Left cardiac atrium (tissue), 4 donors: ENCODE measurements at places on chromosomes 7 and 10.
A peak's percentile ranks its signal among the peaks of the same experiment; 100 is the strongest.

DNA sequence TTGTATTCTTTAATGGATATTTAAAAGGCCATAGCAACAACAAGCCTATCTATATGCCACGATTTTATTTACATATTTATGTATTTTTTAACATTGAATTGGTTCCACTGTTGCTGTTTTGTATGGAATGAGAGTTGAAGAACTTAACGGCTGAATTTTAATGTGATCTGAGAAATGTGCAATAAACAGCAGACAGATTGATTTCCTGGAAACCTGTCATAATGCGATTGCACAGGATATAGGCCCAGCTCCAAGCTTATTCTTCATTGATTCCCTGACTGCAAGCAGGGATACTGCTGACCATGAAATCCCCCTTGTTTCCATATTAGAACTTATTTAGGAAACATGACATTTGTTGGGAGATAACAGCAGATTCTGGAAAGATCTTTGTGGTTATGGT, 195.6 kb downstream of the KCND2 start:
- no peak for DNase-seq

- no peak for DNase-seq
Observed at GRCh38 chr10:59563531-59563930, 146.1 kb downstream of the SLC16A9 start.

GRCh38 chr10:102713539-102713813, 721 bp downstream of the ARL3 start:
- DNase-seq, result no peak

GRCh38 chr7:55532150-55532917, 40.0 kb downstream of the VOPP1 start:
- DNase-seq, result no peak

DNA sequence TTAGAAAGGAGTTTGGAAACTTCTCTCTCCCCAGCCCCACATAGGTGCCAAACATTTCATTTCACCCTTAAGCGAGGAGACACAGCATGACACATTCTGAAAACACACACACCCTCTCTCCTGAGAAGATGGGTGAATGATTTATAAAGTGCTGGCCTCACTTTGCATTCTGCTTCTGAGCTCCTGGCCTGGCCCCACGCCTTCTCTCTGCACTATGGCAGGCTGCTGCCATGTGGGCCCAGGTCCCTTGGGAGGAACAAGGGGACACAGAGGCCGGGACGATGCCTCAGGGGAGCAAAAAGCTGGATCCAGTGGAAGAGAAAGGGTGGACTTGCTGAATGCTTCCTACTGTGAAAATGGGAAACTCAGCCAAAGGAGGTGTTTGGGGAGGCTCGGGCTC, 56.0 kb downstream of the CPXM2 start:
- DNase-seq, result no peak

DNA sequence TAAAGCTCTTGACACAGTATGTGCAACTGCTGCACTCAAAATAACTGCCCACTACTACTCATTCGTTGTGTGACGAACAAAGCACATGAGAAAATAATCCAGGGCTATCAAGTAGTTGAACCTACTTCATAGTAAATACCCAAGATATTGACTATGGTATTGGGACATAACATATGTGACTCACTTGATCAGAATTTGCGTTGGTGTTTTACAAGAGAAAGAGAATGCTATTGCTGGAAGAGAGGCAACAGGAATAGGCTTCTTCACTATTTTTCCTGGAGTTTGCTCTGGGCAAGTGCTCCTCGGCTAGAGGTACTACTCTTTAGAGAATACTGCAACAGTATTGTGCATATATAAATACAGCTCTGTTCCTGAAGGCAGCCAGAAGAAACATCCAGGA, 2.5 kb downstream of the DGKB start:
- no peak for DNase-seq

GRCh38 chr7:7117935-7118586, 64.3 kb upstream of the C1GALT1 start:
- DNase-seq, result no peak

- DNase-seq, result peak; percentile 90
Observed at GRCh38 chr7:2607122-2607922, 24.5 kb upstream of the TTYH3 start.

DNA sequence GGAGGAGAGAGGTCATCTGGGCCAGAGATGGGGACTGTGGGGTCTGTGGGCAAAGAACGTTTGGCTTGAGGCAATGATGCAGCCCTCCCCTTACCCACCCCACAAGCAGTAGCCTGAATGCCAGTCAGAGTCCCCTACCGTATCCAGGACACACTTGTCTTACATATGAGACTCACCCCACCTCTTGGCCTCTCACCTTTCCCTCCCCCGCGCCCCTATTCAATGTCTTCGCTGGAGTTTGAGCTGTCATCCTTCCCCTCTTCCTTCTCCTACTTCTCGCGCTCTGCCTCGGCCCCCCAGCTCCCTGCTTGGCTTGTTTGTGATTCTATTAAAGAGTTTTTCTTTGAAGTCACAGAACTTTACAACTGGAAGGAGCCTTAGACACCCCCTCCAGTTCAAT, 8.9 kb downstream of the PRRT4 start:
- DNase-seq, result no peak

DNA sequence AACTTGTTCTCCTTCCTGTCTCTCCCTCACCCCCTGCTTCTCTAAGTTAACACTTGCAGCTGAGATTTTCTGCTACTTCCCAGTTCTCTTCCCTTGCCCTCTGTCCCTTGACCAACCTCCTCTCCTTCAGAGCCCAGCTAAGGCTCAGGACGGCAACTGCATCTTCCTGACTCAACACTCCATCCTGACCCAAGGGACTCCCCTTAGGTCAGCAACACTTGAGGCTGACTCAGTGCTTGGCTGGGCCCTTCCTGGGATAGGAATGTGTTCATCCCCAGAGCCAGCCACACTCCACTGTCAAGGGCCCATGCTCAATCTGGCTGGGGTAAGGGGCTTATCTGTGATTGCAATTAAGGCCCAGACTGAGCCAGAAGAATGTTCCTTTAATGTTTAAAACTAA, 3.4 kb downstream of the CALHM2 start:
- peak; percentile 83 for DNase-seq

DNA sequence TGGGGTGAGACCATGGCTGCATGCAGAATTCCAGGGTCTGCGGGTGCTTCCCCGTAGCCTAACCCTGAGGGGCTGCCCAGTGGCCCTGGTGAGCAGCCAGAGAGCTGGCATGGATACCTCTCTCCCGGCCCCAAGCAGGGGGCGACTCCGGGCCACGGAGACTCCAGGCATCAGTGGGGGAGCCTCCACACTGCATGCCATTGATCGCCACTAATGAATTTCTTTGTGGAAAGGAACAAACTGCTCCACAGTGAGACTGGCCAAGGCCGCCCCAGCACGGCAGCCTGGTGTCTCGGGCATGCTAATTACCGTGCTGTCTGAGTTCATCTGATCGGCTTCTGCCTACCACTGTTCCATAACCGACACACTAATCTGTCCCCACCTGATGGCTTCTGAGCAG, 184.4 kb downstream of the GRID1 start:
- no peak for DNase-seq

DNA sequence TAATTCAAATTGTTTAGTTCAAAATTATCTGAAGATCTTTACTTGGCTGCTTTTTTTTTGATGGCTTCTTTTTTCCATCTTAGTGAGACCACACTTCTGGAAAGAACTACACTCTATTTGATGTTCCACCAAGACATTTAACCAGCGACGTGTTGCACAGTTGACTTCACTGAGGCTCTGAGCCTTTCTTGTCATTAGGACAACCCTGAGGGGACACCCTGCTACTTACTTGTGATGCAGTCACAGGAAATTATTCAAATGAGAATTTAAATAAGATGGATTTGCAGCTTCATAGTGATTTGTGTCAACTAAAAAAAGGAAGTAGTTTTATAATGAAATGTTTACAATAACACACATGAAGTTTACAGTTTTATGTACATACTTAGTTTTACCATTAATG, 25.6 kb upstream of the PIK3CG start:
- DNase-seq, result no peak

GRCh38 chr7:37112876-37113275, 335.8 kb downstream of the ELMO1 start:
- DNase-seq, result no peak

GRCh38 chr10:60123668-60124067, 217.3 kb upstream of the CCDC6 start:
- DNase-seq, result no peak

DNA sequence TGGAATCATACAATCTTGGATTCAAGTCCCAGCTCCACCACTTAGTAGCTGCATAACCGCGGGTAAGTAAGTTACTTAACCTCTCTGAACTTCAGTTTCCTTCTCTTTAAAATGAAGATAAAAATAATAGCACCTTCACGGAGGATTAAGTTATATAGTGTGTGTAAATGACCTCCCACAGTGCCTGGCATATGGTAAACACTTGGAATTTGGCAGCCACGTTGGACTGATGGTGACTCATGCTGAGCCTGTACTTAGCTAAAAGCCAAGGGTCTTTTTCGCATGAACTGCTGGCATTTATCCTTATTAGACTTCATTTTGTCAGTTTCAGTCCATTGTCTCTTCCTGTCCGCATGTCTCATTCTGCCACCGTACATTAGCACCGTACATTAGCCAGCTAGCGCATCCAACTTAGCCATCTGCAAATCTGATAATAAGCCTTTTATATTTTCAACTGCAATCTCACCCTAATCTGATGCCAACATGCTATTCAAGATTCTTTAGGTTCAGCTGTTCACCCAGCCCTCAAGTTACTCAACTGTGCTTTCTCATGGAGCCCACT, 11.2 kb downstream of the SLC13A4 start:
- no peak for DNase-seq

- no peak for DNase-seq
Observed at GRCh38 chr7:111931016-111931517, 275.1 kb downstream of the DOCK4 start.

GRCh38 chr7:2843711-2844152, 376 bp downstream of the GNA12 start:
- peak; percentile 57 for DNase-seq

DNA sequence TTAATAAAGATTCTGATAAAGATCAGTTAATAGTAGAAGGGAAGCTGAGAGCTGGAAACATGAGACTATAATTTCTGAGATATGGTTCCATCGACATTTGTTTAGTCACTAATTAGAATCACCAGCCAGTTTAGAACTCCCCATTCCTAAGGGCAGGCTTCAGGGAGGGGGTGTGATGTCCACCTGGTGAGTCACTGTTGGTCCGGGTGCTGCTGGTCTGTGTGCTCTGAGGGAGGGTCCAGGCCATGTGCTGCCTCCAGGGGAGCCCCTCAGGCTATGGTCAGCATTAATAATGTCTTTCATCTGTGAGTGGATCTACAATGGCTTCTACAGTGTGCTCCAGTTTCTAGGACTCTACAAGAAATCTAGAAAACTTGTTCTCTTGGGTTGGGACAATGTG, 115.8 kb downstream of the ADAM12 start:
- no peak for DNase-seq

DNA sequence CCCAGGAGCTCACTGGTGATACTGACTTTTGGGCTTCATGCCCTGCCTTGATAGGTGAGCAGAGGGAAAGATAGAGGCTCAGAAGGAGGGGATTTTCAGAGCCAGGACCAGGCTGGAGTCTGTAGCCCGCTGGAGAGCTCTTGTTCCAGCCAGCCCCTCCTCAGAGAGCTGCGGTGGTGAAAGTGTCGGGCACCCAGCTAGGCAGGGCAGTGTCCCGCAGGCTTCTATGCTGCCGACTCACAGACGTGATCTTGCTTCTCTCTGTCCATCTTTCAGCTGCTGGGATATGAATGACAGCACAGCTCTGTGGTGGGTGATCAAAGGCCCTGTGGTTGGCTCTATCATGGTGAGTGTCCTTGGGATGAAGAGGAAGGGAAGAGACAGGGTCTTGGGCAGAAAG, 35.2 kb downstream of the ADCYAP1R1 start:
- DNase-seq, result no peak

DNA sequence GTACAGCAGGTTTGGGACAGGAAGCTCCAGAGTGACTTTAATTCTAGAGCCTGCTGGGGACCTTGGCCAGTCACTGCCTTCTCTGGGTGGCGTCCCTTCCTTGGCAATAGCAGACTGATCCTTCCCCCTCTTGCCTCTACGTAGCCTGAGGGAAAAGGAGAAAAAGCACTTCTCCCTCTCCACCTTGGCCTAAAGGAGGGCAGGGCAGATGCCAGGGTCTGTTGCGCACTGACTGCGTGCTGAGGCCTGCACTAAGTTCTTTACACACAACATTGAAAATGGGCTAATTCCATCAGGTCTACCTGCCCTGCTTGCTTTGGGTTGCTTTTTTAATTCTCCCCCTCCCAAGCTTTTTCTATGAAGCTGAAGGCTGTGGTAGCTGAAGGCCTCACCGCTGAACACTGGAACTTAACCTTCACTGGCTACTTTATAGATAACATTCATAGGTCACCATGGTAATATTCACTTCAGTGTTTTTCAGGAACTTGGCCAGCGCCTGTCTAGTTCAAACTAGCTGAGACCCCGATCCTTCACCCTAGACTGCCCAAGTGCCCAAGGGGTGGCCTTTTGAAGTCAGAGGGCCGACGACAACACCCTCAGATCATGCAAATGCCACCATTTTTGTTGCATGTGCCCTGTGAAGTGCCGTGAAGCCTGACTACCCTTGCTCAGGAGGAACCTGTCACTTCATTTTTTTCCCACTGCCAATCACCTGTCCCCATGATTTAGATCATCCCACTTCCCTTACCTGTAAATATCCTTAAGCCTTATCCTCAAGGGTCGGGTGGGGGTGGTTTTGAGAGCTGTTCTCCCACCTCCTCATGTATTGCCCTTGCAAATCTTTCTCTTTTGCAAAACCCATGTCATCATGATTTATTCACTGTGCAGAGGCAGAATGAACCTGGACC, 28.7 kb downstream of the PRF1 start:
- peak; percentile 11 for DNase-seq

GRCh38 chr7:14228341-14228740, 238.9 kb upstream of the ETV1 start:
- no peak for DNase-seq

DNA sequence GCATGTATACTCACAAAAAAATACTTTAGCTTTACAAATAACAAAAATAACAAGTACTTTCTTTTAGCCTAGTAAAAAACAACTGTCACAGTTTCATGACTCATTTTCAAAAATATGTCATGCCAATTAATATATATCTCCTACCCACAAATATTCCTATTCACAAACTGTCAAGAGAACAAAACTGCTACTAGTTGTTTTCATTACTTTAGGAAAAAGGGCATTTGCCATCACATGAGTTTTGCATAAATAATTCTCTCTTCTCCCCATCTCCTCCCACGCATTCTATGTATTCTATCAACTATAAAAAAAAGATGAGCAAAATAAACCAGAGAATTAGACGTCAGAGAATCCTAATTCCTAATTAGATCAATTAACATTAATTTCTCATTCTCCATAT, 87.6 kb downstream of the PIP4K2A start:
- no peak for DNase-seq

DNA sequence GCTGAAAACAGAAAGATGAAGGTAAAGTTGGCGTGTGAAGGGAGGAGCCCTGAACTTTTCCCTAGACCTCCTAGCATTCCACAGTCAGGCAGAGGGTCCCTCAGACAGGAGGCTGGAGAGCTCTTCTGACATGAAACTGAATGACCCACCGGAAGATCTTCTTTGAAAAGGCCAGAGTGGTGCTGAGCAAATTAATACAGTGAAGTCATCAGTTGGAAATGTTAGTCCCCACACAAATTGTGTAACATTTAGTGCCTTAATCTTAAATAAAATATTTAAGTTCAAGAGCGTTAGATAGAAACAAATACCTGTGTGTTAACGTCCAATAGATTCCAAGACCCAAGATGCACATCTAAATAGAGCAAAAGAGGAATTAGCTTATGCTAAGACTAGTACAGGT, 49.0 kb upstream of the WNT16 start:
- no peak for DNase-seq

- no peak for DNase-seq
Observed at GRCh38 chr7:110050785-110051184, 1040.1 kb upstream of the LRRN3 start.

- no peak for DNase-seq
Observed at GRCh38 chr7:95901006-95901405, 128.7 kb downstream of the DYNC1I1 start.
